Gastrocnemius medialis (tissue), 4 donors: ENCODE measurements at places on chromosomes 1 and 21.

DNA sequence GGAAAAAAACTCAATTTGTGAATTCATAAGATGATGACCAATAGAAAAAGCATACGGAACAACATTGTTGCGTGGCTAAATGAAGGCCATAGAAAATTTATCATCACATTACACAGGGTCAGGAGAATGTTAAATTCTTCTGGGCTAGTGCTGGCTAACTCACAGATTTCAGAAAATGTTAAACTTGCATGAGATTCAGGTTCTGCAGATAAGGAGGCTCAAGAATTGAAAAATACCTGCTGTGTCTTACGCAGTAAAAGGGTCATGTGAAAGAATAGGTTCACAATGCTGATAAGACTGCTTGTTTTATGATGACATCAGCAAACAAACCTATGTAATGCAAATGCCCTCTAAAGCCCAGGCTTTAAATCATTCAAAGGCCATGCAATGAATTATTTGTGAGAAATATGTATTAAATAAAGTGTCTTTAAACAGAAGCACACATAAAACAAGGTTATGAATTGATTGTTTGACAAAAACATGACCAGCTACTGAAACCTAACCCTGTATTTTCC lies 378.8 kb downstream of the USP25 start:
- DNase-seq: no peak

- no peak for DNase-seq
These were observed 112.5 kb upstream of the ERG start for GRCh38 chr21:38610623-38611251.

DNA sequence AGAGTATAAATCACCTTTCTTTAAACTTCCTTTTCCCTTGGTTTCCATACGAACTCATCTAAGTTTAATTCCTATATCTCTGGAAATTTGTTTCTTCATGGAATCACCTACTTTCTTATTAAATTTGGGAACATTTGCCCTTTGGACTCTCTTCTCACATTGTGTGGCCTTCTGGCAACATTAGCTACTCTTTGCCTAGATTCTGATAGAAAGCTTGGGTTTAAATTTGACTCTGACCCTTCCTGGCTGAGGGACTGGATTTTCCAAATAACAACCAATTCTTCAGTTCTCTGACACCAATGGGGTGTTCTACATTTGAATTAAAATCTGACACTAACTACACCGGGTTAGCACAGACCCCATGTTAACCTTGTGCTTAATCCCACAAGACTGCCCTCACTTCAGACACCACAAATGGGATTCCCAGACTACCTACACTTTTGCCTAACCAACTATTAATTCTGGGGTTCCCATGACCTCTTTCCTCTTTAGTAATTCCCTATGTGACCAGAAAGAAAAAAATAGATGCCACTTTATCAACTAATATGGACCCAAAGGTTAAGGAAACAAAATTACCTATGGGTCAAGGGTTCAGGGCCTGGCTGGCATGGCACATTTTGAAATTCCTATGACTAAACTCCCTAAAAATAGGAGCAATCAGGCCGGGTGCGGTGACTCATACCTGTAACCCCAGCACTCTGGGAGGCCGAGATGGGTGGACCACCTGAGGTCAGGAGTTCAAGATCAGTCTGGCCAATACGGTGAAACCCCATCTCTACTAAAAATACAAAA lies 9.7 kb upstream of the THEM4 start:
- no peak for DNase-seq

GRCh38 chr1:173995475-173995874 lies 26.7 kb downstream of the RC3H1 start:
- no peak for DNase-seq

- no peak for DNase-seq
These were observed 155.9 kb downstream of the ZNF281 start for GRCh38 chr1:200253774-200254495.
